Stimulated activated CD8-positive, alpha-beta memory T cell treated with anti-CD3 and anti-CD28 coated beads, Interleukin-7, amount 100 ng/mL, for 1 hour (primary cell): ENCODE measurements at places on chromosomes 2 and 18.

- no peak for DNase-seq
These were observed 106.1 kb downstream of the ZNF516 start for GRCh38 chr18:76388891-76389423.

DNA sequence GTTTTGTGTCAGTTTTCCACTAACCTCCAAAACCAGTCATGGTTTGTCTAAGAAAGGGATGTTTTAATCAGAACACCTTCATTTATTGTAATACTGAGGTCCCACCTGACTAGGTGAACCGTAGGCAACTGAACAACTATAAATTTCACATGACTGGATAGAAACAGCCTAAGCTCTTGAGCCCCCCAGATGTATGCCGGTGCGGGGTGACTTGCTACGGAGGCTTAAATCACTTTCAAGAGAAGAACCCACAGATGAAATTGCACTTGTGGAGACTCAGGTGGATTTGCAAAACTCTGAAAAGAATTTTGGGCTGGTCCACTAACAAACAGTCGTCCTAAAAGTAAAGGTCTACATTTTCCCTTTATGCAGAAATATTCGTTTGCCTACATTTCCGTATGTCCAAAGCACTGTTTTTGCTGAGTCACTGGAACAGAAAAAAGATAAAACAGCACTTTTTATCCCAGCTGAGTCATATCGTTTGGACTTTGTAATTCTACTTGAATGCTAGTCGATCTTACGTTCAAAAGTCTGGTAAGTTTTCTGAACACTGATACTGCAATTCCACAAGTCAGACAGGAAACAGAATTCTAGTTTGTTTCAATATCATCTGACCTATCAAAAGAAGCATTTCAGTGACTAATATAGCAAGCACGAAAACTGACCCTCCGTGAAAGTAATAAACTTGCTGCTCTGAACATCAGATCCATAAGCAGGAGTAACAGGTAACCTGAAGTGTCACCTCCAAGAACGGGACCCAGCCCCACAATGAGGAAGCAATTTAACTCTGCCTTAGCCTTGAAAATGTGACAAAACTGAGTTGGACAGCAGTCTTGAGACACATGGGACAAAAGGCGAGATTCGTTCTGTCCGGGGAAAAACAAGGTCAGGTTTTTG lies 18.1 kb downstream of the ZNF516 start:
- DNase-seq, result no peak

DNA sequence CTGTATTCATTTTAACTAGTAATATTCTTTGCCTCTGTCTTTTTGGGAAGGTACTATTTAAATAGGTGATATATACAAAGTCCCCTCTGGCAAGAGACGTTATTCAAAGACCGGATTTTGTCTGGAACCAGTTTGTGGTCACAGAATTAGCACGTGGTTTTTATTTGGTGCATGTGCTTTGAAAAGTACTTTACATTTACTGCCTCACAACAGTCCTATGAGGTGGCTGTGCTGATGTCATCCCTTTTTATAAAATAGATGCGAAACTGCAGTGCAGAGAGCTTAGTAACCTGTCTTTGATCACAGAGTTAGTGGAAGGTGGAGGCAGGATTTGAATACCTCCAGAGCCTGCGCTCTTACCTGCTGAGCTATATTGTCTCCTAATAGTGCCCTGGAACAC lies 4.0 kb downstream of the LPIN1 start:
- peak; percentile 52 for DNase-seq

DNA sequence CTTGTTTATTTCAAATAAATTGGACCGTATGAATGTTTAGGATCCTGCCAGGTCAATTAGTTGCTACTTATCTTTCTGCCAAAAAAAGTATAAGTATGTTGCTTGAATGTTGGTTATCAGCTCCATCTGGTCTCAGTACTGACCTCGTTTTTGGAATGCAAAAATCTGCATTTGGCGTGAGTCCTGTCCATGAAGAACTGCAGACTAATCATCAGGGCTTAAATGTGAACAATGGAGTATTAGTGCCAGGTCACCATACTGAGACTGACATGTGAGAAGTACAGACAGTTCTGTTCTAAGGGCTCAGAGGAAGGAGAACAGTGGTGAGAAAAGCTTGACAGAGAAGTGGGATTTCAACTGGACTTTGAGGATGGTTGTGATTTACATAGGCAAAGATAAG lies 393.1 kb upstream of the SLC14A2 start:
- DNase-seq, result no peak

DNA sequence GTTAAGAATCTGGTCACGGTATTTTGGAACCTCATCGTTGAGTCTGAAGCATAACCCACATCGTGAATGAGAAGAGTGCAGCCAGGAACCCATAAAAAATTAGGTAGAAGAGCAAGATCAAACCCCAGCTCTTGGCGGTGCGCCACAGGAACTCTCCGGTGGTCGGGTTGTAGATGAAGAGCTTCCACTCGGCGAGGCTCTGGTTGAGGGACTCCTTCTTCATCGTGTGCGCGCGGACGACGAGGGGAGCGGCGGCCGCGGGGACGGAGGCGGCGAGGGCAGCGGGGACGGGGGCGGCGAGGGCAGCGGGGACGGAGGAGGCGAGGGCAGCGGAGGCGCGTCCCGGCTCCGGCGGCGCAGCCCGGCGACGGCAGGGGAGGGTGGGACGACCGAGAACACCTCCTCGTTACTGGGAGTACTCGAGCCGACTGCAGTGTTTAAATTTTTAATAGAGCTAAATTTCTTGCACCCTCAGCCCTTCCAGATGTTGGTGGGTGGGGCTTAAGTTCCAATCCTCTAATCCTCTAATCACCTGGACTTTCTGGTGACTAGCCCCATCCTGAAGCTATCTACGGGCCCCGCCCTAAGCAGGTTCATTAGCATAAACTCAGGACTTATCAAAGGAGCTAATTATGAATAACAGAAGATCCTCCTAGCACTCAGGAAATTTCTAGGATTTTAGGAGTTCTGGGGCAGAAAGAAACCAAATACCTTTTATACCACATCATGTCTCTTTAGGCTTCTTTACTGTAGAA lies 20.4 kb upstream of the PAPOLG start:
- DNase-seq, result no peak

DNA sequence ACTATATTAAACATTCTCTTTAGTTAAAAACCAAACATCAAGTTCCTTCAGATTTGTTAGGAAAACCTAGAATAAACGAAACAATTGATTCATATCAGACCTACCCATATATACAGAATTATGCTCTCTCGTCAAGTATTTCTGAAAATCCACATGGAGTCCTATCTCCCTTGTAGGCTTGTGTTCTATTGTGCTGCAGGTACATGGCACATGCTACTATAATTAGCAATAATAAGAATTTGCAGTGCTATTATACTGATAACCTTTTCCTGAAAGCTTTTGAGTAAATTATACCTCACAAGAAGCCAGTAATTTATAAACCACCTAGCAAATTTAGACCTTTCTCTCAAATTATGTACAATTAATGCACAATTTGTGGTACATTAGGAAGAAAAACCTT lies 158.6 kb upstream of the STK17B start:
- no peak for DNase-seq

DNA sequence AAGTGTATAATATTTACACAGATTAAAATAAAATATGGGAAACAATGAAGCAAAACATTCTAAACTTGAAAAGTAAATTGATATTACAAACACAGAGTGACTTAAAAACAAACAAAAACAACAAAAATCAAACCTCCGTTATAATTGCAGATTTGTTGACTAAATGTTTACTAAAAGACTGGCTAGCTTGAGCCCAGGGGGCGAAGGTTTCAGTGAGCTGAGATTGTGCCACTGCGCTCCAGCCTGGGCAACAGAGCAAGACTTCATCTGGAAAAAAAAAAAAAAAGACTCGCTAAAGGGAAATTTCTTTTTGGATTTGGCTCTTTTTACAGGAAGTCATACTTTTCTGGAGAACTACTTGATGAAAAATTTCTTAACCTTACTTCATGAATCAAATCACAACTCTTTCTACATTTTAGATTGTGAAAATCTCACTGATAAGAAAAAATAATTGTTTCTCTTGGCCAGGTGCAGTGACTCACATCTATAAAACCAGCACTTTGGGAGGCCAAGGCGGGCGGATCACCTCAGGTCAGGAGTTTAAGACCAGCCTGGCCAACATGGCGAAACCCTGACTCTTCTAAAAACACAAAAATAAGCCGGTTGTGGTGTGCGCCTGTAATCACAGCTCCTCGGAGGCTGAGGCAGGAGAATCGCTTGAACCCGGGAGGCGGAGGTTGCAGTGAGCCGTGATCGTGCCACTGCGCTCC lies 9.7 kb downstream of the TFPI start:
- no peak for DNase-seq

- DNase-seq, result no peak
These were observed 43.1 kb upstream of the TGFA start for GRCh38 chr2:70596739-70597138.

- DNase-seq, result no peak
These were observed 92.8 kb downstream of the TMEM17 start for GRCh38 chr2:62413116-62413663.

DNA sequence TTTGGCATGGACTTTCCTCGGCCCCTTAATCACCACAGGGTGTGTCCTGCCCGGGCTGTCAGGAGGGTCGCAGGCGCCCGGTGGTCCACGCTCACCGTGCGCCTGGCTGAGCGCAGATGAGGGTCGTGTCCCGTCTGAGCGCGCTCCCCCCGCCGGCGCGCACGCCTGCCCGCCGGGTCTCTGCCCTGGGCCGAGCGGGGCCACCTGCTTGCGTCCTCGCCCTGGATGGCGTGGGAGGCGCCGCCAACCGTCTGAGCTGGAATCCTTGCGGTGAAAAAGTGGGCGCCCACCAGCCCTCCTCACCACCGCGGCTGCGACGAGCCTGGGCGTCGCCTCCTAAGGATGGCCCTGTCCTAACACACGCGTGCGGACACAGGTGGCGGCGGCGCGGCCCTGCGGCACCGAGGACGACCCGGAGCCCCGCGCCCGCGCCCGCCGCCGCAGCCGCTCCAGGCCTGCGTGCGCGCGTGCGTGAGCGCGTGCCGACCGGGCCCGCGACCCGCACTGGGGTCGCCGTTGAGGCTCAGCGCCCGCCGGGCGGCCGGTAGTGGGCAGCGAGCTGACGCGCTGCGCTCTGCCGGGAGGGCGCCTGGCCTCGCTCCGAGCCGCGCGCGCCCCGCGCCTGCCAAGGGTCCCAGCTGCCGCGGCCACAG lies 126.6 kb downstream of the ARHGEF4 start:
- no peak for DNase-seq

DNA sequence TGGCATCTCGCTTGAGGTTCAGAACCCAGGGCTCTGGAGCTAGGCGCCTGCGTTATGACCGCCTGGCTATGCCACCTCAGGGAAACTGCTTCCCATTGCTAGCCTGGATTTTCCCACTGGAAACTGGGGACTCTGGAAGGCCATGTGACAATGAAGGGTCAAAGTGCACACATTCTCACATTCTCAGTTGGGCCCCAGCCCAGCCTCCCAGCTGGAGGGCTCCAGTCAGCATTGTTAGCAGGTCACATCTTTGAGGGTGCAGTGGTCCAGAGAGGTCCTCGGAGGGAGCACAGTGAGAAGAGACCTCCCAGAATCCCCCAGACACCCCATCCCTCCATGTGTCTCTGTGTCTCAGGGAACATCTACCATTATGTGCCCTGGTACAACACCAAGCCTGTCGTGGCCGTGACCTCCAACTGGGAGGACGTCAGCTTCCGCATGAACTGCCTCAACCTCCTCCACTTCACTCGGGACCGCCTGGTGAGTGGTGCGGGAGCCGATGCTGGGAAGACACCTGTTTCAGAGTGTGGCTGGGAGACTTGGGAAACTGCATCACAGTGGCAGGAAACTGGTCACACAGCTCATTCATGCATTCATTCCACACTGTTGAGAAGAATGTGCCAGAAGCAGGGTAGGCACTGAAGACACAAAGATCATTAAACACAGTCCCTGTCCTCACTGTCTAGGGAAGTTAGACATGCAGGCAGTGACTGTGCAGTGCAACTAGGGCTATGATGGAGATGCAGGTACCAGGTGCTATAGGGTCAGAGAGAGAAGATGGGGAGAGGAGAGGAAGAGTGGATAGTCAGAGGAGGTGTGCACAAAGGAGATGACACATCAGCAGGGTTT lies 41.6 kb downstream of the FER1L5 start:
- no peak for DNase-seq

GRCh38 chr2:228048838-228049490 lies 132.5 kb downstream of the SPHKAP start:
- DNase-seq, result no peak

GRCh38 chr2:169676850-169677249 lies 17.4 kb downstream of the CFAP210 start:
- no peak for DNase-seq

GRCh38 chr2:134865067-134865787 lies 26.8 kb downstream of the ACMSD start:
- DNase-seq, result no peak

DNA sequence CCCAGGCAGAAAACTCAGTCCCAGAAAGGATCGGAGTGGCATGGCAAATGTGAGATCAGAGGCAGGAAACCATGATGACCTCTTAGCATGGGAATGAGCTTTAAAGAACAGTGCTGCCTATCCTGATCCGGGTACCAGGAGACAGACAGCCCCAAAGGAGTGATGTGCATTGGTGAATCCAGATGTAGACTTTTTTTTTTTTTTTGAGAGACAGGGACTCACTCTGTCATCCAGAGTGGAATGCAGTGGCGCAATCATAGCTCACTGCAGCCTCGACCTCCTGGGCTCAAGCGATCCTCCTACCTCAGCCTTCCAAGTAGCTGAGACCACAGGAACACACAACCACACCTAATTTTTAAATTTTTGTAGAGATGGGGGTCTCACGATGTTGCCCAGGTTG lies 122.7 kb downstream of the VAPA start:
- no peak for DNase-seq

GRCh38 chr18:62634458-62634857 lies 80.9 kb upstream of the PHLPP1 start:
- DNase-seq, result no peak

- no peak for DNase-seq
These were observed 159.5 kb downstream of the COL4A4 start for GRCh38 chr2:227004482-227004881.

DNA sequence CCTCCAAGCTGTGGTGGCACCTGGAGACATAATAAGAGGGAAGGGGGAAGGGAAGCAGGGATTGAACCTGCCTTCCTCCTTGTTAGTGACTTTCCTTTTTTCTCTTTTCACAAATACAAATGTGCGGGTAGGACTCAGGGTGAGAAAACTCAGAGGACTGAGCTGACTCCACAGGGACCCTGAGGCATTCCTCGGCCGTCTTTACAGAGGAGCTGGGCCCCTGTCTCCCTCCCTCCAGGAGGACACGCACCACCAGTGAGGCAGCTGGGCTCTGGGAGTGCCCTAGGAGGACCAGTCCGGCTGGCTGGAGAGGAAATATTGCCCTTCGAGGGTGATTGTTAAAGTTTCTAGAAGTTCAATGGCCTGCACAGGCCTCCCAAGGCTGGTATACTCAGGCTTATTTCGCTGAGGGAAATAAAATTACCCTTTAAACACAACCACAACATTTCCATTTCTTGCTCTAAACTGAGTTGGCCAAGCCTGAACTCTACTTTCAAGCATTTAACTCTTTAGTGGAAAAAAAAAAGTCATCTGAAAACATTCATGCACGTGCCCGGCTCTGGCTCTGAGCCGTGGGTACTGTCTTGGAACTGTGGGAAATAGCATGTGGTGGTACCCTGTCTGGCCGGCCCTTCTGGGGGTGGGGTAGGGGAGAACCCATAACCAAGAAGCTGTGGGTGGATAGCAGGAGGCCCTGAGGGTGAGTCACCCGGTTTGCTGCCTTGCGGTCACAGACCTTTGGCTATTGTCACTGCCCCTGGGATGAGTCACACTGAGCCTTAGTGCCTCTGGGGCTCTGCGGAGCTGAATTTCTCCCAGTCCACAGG lies 116.0 kb downstream of the COPS8 start:
- no peak for DNase-seq

- peak; percentile 27 for DNase-seq
These were observed 173.8 kb downstream of the ICOS start for GRCh38 chr2:204110338-204110741.
